ENCODE measurements at places on chromosomes 2 and 18.

- no peak for DNase-seq
These were observed 131.3 kb downstream of the LPIN1 start for GRCh38 chr2:11877764-11878163.

DNA sequence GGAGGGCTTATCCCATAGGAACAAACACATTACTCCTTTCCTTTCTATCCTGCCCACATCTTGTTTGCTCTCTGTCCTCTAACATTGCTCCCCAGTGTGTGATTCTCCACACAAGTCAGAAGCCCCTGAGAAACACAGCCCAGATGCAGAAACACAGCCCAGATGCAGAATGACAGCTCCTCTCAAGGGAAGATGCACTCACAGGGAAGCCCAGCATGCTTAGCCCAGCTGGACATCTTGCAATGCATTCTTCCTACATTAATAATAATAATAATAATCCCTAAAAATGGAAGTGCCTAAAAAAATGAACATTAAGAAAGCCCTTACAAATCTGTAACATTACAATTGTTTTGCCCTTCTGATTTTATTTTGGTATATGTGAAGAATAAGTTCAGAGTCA is 172.1 kb downstream of the CBLN2 start:
- DNase-seq: no peak

GRCh38 chr2:23673830-23674679 is 252.9 kb downstream of the ATAD2B start:
- no peak for DNase-seq

- no peak for DNase-seq
These were observed 36.1 kb downstream of the ZRANB3 start for GRCh38 chr2:135494917-135495316.

- no peak for DNase-seq
These were observed 9.0 kb downstream of the SP140L start for GRCh38 chr2:230335864-230336506.

- no peak for DNase-seq
These were observed 84.9 kb downstream of the SESTD1 start for GRCh38 chr2:179179719-179180118.

DNA sequence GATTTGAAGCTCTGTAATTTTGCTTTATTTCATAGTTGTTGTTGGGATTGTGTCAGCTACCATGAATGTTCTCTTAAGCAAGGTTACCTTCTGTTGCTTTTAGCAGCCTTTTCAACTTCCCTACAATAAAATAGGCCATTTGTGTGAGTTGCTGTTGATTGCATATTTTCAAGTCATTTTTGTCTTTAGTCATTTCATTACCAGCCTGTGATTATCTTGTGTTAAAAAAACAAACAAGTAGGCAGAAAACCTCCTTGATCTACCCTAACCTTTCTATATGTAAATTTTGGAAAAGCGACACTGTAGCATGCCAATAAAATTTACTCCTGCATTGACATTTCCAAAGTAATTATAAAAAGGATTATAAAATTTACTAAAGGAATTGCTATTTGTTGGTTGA is 19.3 kb downstream of the GREB1L start:
- no peak for DNase-seq

- no peak for DNase-seq
These were observed 133.2 kb downstream of the NAPG start for GRCh38 chr18:10659000-10659399.

GRCh38 chr18:7072593-7072992 is 45.0 kb downstream of the LAMA1 start:
- no peak for DNase-seq

GRCh38 chr18:8368512-8369217 is 240.6 kb upstream of the RAB12 start:
- DNase-seq: no peak

- DNase-seq: no peak
These were observed 62.2 kb upstream of the SCYGR2 start for GRCh38 chr2:227536445-227536844.

DNA sequence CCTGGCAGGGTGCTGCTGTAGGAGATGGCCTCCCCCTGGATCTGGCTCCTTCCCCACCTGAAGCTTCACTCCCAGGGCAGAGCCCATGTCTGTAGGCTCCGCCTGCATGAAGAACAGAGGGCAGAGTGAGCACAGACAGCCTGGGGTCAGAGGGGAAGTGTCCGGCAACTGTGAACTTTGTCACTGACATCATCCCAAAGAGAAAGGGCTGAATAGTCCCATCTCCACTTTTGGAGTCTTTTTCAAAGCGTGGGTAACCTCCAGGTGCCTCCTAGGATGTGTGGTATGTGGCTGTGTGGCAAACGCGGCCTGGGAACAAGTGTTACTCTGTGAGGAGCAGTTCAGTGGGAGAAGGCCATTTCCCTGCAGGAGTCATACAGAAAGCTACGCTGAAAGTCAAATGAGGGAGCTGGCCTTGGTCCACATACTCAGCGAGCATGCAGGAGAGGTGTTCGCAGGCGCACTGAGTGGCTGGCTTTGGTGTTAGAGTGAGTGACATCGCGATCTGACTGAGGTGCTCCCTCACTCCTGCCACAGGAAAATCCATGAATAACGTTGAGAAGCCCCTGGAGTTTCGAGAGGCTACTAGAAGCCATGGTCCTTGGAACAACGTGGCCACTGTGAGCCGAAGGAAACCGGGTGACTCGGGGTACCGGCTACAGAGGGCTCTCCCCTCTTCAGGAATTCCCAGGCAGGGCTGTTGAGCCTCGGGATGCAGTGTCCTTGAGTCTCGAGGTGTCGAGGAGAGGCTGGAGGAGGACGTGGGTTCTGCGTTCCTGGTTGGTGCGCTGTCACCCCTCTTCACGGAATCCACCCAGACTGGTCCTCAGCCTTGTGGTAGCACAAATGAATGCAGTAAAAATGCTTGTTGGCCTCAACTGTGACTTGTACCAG is 54.7 kb downstream of the CABLES1 start:
- DNase-seq: no peak

DNA sequence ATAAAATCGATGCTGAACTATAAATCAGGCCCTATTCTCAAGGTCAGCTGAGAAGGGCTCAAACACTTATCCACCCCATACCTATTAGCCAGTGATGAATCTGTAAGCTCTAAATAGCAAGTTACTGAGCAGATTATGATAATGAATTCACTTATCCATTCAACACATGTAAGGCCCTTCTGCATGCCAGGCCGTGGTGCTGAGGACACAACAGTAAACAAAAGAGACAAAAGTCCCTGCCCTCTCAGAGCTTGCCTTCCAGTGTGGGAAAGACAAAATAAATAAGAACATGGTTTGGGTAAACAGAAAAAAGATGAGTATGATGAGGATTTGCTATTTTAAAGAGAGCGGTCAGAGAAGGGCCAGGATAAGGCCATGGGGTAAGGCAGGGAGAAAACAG is 11.7 kb downstream of the TTC32 start:
- DNase-seq: no peak

- DNase-seq: no peak
These were observed 42.2 kb downstream of the MERTK start for GRCh38 chr2:111940333-111941196.

GRCh38 chr18:28816155-28816554 is 639.2 kb upstream of the CDH2 start:
- no peak for DNase-seq

- no peak for DNase-seq
These were observed 233.4 kb downstream of the AGPS start for GRCh38 chr2:177625744-177626650.

DNA sequence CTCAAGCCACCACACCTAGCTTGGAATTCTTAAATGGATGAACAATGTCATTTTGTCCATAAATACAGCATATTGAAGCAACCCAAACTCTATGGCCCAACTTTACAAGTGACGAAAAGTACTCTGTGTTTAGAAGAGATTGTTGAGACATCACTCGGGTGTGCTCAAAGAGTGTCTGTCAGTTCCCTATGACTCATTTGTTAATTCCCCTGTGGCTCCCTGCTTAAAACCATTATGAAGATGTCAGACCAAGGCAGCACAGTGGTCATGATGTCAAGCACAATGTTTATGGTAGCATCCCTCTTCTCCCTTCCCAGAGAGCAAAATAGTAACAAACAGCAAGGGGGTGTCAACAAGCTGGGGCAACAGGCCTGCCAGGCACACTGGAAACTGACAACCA is 3.0 kb downstream of the LYG1 start:
- peak; percentile 7 for DNase-seq

DNA sequence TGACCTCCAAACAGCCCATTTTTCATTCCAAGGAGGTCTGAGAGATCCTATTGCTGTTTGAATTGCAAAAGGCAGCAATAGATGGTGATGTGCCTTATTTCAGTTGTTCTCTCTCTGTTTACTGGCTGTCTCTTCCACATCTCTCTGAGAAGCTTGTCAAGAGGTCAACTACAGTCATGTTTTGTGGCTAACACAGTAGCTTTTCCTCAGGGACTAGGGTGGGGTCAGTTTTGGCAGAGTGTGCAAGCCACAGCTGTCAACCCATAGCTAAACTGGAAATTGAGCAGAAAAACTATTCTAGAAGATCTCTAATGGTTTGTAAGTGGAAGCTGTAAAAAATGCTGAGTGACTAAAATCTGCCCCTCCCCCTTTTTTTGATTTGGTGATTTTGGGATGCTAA is 67.1 kb downstream of the DIS3L2 start:
- peak; percentile 36 for DNase-seq

DNA sequence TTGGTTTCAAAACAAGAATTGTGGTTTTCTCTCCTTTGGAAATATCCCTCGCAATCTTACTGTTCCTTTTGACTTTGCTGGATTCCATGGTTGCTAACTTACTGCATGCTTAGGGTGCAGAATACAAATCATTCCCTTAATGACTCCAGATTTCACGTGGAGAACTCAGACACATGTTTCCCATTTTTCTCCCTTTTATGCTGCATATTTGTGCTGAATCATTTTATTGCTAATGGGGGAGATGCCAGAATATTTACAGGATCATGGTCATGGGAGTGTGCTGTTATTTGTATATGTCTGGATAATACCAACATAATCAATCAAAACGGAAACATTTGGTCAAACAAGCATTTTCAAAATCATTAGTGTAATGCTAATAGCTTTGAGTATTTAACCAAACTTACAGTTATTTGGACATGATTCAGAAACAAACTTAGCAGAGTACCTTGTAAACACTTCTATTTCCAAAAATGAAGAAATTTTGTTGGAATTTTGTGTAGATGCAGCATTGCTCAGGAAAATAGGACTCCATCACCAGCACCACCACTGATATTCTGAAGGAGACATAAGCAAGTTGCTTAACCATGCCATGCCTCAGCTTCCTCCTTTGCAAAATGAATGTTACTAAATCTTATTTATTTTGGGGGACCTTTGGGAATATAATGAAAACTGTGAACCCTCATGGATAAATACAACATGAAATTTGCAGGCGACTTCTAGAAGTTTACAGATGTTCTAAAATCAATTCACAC is 122.5 kb upstream of the RND3 start:
- peak; percentile 93 for DNase-seq

DNA sequence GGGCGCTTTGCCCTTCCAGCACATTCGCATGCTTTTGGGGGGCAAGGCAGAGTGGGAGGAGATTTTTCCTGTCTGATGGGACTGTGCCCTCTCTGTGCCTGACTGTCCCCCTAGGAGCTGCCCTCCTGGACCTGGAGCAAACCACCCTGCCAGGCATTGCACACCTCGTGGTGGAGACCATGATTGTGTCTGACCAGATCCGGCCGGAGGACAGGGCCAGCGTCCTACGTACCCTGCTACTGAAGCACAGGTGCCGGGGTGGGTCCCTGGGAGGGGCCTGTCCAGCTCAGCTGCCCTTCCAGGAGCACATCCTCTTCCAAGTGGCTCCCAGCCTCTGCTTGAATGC is 5.3 kb downstream of the SLC4A3 start:
- DNase-seq: no peak

- no peak for DNase-seq
These were observed 415.8 kb upstream of the DSEL start for GRCh38 chr18:67932271-67932670.

DNA sequence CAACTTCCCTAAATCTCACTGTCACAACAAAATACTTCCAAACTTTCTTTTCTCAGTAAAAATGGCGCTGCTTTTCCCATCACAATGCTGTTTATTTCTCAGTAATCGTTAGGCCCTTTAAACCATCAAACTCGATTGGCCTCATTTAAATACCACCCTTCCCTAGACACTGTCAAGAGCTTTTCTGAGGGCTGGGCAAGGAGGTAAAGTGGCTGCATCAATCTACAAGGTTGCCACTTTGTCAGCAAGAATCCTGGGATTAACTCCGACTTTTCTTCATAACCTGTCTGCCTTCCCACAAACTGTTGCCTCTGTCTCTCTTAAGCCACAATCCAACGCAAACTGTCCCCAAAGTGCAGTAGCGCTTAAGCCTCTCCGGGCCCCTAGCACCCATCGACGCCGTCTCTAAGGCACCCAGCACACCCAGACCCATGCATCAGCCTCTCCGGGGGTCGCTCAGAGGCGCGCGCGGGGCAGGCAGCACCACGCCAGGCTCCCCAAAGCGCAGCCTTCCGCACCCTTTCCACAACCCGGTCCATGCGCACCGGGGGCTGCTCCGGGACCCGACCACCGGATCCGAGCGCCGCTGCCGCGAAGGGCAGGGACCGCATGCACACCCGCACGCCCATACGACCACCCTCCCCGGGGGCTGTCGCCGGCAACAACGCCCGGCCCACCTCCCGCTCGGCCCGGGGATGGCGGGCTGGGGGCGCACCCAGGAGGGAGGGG is 683 bp downstream of the MBOAT2 start:
- peak; percentile 22 for DNase-seq

DNA sequence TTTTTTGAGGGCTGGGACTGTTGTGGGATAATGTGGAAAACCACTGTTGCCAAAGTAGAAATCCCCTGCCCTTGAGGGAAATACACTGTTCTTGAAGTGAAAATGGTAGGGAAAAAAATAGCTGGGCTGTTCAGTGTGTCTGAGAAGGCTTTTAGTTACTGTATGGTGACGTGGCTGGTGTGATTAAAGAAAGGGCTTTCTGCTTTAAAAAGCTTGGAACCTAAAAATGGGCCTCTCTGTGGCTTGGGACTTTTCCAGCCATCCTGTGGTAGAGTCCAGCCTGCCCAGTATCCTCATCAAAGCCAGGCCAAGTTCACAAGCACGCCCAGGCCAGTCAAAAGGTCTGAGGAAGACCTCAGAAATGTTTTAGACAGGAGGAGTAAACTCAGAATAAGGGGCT is 6.8 kb downstream of the MGAT5 start:
- peak; percentile 79 for DNase-seq

DNA sequence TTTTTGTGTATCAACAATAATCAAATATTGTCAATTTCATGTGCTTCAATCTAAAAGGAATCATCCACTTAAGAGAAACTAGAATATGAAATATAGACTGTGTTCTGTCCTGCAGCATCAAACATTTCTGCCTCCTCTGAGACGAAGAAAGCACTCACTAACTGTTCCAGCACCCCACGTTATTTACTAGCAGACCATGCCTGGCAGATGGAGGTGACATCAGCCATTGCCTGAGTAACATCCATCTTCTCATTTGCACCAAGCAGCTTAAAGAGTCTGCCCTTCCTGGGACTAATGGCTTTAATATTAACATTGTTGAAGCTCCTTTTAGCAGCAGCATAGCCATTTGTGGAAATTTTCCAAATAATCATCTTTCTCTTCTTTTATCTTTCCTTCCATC is 25.7 kb downstream of the SGPP2 start:
- no peak for DNase-seq

GRCh38 chr2:2748399-2749205 is 417.5 kb upstream of the MYT1L start:
- DNase-seq: no peak
